ENCODE measurements at places on chromosomes 11 and 22.

- no peak for DNase-seq
Measured at GRCh38 chr11:114168691-114169090, 109.2 kb downstream of the ZBTB16 start.

- DNase-seq = no peak
Measured at GRCh38 chr11:31797190-31798056, 13.7 kb downstream of the PAX6 start.

GRCh38 chr11:134338654-134339053, 6.9 kb downstream of the GLB1L2 start:
- DNase-seq = no peak

GRCh38 chr22:42961810-42962209, 53.1 kb downstream of the PACSIN2 start:
- no peak for DNase-seq

GRCh38 chr22:30041881-30042280, 38.4 kb upstream of the HORMAD2 start:
- no peak for DNase-seq

DNA sequence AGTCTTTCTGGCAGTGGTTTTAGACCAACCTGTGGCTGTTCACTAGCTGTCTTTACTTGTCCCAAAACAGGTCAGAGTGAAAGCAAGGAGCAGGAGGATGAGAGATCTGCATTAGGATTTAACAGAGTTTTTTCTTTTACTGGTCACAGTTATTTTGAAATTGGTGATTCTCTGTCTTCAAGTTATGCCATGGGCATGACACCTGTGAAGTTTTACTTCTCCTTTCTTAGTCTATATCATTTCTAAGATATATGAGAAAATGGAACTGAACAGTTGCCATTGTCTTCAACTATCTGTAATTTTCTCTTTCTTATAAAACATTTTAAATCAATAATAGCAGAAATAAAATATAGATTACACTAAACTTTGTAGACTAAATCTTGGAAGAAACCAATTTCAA, 60.6 kb downstream of the TRPC6 start:
- no peak for DNase-seq

- DNase-seq = no peak
Measured at GRCh38 chr22:36079041-36079440, 50.4 kb upstream of the RBFOX2 start.

Data from head of caudate nucleus (tissue), 42 donors.